G401 (cell line): ENCODE measurements at places on chromosomes 16 and 17. TPM values are rescaled to one million over a fixed set of nuclear protein-coding genes. Genes with fewer than 3 reads are reported as not detected.

- DNase-seq: peak; percentile 90
Measured at GRCh38 chr16:2904100-2904921, 7.4 kb upstream of the FLYWCH1 start.

DNA sequence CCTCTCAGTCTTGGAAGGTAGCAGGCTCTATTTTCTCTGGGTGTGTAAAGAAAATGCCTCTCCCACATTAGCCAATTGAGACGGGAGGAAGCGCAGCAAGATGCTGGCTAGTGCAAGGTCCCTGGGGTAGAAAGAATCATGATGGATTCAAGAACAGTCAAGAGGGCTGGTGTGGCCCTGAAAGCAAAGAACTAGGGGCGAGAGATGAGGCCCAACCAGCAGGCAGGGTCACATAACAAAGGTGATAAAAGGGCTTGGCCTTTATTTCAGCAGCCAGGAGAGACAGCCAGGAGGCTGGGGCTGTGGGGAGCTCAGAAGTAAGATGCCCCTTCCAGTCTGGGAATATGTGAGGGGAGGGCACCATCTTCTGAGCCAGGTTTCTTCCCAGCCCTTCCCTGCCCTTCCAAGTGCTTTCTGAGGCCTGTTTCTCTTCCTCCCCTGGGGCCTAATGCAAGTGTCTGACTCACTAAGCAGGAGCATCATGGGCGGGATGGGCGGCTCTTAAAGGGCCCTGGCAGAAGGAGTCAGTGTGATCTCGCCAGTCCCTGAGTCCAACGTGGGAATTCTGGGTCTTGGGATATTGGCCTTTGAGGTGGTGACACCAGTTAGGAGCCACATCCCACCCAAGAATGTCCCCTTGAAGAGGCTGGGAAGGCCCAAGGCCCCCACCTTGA is 3.9 kb upstream of the NLRC5 start:
- no peak for DNase-seq

DNA sequence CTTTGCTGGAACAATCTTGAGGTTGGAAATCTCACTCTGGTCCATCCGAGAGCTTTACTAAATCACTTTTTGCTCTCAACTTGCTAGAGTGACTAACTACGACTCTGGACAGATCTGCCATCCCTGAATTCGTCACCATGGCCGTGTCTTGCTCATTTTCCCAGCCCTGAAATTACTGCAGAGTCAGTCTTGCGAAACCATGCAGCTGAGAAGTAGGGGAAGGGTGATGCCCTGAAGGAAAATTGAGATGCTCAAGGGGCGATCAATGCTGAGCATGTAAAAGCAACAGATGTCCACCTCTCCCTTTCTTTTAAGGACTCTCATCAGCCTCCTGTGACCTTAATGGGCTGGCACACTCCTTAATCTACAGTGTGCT is 18.8 kb downstream of the PCTP start:
- no peak for DNase-seq

- no peak for DNase-seq
Measured at GRCh38 chr16:88375236-88375975, 7.4 kb upstream of the ZNF469 start.

- DNase-seq: peak; percentile 81
Measured at GRCh38 chr16:81004646-81005353, 1.9 kb downstream of the CMC2 start.

DNA sequence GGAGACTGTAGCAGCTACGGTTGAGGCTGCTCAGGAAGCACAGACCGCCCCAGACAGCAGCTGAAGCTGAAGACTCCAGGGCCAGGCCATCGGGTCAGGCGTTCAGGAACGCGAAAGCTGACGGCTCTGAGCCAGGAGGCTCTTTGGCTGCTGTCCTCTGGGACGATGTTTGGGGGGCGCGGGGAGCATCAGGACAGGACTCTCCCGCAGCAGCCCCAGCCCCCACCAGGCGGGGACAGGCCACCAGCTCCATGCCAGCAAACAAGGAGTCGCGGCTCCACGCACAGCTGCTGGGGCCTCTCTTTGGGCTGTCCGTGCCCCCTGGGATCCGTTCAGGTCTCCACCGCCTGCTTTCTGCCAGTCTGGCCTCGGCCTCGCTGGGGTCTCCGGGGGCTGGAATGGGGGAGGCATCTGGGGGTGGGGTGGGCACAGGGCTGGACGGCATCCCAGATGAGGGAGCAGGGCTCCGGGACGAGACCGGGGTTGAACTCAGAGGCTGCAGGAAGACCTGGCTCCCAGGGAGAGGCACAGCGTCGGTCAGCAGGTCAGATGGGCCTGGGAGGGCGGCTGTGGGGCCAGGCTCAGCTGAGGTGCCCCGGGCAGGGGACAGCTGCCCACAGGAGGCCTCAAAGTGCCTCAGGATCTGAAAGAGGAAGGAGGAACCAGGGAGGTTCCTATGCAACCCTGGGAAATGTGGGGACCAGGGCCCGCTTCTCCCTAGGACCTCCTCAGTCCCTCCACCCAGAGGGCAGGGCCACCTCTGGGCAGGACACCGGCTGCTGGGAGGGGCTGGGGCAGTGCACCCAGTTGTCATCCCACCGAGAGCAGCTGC is 6.3 kb upstream of the CEP131 start:
- no peak for DNase-seq

ZP2 gene
- total RNA-seq: not detected in 2 replicates
